ENCODE measurements at places on chromosomes 4 and X. TPM values are rescaled to one million over a fixed set of nuclear protein-coding genes. Genes with fewer than 3 reads are reported as not detected.
A peak's percentile ranks its signal among the peaks of the same experiment; 100 is the strongest.

The SPATA4 gene
- not detected for total RNA-seq

The CCDC110 gene
- total RNA-seq, result 0.19 TPM

The LNX1 gene
- 20.7 TPM for total RNA-seq

The SPANXB1 gene
- total RNA-seq, result not detected

The RAB9A gene
- 41.7 TPM for total RNA-seq

The TAPT1 gene
- 44.2 TPM for total RNA-seq

The SLC16A2 gene
- total RNA-seq, result 13.9 TPM

The NAA11 gene
- not detected for total RNA-seq

The RTL5 gene
- 7.5 TPM for total RNA-seq

The UCHL1 gene
- total RNA-seq, result 191 TPM

The ASB5 gene
- total RNA-seq, result not detected

The BCOR gene
- 20.5 TPM for total RNA-seq

The CMC4 gene
- total RNA-seq, result 6.8 TPM

The ANXA3 gene
- total RNA-seq, result 49.8 TPM

DNA sequence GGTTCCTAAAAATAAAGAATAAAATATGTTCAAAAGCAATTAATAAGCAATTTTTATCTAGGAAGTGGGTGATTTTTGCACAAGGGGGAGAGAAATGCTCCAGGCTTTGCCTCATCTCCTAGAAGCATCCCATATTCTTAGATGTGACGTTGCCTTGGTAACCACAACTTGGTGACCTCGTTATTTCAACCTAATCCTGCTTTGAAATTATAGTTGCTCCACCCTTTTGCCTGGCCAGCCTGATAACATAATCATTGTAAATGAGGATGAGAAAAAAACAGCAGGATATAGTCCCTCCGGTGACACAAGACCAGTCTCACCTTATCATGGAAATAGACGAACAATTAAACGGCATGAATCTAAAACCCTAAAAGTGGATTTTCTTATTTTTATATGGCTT lies 194.4 kb downstream of the QDPR start:
- no peak for DNase-seq

DNA sequence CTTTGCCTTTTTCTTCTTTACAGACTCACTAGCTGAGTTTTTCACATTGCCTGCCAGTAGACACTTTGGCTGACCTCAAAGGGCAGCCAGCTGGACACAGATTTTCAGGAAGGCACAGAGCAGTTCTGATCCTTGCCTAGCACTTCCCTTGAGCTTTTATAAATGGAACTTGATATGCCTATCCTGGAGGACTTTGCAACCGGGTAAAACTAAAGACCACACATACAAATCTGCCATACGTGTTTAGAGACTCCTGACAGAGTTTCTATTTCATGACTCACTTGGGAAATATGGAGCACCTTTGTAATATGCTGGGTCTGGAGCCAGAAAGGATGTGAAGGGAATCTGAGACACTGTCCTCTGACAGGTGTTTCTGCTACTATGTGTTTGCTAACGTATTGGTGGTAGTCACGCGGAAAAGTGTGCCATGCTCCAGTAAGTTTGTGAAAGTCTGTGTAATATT lies 56.7 kb upstream of the RASSF6 start:
- no peak for DNase-seq

- DNase-seq, result no peak
Observed at GRCh38 chrX:118066867-118067515, 49.6 kb downstream of the KLHL13 start.

DNA sequence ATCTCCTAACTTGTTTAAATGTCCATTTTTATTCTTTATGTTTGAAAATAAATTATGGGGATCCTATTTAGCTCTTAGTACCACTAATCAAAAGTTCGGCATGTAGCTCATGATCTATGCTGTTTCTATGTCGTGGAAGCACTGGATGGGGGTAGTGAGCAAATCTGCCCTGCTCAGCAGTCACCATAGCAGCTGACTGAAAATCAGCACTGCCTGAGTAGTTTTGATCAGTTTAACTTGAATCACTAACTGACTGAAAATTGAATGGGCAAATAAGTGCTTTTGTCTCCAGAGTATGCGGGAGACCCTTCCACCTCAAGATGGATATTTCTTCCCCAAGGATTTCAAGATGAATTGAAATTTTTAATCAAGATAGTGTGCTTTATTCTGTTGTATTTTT lies 27.6 kb downstream of the NUDT6 start:
- no peak for DNase-seq

GRCh38 chr4:162392946-162393345 lies 229.1 kb upstream of the FSTL5 start:
- DNase-seq, result no peak

GRCh38 chr4:2338754-2339457 lies 77.0 kb upstream of the MXD4 start:
- DNase-seq, result peak; percentile 85

DNA sequence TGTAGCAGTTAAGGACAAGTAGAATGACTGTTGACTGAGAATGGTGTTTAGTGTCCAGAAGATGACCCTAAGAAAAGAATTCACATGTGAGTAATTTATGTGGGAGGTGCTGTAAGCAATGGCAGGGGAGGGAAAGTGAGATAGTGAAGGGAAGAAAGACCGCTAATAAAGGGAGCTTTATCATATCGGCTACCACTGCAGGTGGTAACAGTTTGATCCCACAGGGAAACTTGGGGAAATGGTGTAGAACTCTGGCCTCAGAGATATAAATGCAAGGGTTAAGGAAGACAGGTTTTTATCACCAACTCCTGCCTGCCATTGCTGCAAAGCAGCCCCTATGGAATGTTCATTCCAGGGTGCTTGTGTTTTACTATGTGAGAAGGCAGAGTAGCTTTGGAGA lies 489.6 kb downstream of the STPG2 start:
- no peak for DNase-seq

GRCh38 chr4:119139822-119140252 lies 4.2 kb downstream of the MYOZ2 start:
- DNase-seq, result no peak

GRCh38 chr4:40878548-40879055 lies 128.8 kb downstream of the NSUN7 start:
- DNase-seq, result no peak

GRCh38 chr4:176791591-176792325 lies 964 bp downstream of the VEGFC start:
- DNase-seq, result no peak

- no peak for DNase-seq
Observed at GRCh38 chr4:123598331-123598730, 201.7 kb downstream of the SPRY1 start.

DNA sequence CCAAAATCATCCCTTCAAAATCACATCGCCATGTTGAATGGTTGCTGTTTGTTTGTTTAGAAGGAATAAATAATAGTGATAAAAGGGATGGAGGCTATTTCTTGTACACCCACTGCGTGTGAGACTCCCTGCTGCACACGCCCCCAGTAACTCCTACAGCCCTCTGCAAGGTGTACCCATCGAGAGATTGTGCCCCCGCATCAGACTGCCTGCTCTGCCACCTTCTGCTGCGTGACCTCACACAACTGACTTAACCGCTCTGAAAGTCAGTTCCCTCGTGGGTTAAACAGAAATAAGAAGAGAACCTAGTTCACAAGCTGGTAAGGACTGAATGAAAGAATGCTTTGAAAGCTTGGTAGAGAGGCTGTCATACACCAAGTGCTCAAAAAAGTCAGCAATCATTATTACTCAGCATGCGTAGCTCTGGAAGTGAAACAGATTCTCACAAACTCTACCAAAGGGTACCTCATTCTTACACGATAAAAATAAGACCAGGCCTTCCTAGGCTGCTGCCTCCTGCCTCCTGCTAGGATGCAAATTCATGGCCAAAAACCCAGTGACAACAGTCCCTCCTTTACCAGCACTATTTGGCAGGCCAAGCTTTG lies 147.1 kb downstream of the CPEB2 start:
- DNase-seq, result no peak

- no peak for DNase-seq
Observed at GRCh38 chr4:165844161-165844560, 28.9 kb upstream of the TLL1 start.

- no peak for DNase-seq
Observed at GRCh38 chr4:30802622-30803323, 82.6 kb downstream of the PCDH7 start.

GRCh38 chr4:180766944-180767729 lies 1476.1 kb upstream of the TENM3 start:
- DNase-seq, result no peak

DNA sequence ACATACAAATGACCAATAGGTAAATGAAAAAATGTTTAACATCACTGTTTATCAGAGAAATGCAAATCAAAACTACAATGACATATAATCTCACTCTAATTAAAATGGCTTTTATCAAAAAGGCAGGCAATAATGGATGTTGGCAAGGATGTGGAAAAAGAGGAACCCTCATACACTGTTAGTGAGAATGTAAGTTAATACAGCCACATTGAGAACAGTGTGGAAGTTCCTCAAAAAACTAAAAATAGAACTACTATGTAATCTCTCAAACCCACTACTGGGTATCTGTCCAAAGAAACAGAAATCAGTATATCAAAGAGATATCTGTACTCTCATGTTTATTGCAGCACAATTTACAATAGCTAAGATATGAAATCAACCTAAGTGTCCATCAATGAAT lies 165.9 kb upstream of the HHIP start:
- DNase-seq, result no peak

GRCh38 chr4:102343964-102344519 lies 1.2 kb downstream of the SLC39A8 start:
- no peak for DNase-seq

DNA sequence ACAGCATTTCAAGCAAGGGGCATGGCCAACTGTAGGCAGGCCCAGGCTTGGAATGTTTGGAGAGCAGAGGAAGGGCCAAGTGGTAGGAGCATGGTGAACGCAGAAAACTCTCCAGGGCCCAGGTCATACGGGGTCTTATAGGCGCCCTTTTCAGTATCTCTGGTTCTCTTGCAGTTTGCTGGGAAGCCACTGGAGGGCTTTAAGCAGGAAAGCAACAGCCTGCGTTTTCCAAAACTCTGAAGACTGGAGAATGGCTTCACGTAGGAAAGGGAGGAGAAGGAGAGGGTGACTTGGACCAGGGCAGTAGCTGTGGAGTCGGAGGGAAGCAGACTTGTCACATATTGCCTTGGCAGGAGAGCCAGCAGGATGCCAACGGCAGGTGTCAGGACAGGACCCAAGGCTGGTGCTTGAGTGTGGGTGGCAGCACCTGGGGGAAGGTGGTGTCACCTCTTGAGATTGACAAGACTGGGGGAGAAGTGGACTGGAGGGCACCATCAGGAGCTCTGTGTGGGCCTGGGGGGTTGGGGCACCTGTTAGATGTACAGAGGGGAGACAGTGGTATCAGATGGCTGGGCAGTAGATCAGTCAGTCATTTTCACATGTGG lies 21.9 kb downstream of the TKTL1 start:
- DNase-seq, result no peak

DNA sequence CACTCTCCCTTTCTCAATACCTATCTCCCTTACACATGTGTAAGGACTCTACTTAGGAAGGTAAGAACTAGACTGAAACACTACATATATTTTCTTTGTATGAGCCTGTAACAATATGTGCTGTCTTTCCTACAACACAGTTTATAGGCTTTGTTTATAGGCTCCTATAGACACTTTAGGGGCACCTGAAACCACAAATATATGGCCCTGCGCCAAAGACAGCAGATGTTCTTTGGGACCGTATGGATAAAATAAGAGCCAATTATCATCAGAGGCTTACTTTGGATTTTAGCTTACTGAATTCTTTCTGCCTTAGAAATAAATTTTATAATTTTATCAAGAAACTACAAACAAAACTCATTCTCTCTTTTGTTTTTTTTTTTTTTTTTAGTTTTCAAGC lies 16.6 kb upstream of the CXCL3 start:
- DNase-seq, result no peak

GRCh38 chrX:119762718-119763117 lies 4.3 kb downstream of the SOWAHD start:
- no peak for DNase-seq

DNA sequence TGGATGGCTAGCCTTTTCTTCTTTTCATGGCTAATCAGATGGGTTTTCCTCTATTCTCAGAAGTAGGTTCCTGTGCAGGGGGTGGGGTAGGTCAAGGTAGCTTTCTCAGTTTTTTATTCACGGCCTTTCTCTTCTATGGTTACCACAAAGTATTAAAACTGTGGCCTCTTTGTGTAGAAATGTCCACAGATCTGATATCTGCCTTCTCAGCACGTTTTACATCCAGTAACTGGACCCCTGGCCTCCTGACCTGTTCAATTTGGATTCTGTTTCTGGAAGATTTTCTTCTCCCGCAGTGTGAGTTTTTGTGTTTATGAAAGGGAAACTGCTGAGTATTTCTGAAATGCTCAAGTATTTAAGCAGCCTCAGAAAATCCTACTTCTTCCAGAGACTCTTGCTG lies 688.5 kb downstream of the RAPGEF2 start:
- no peak for DNase-seq

- no peak for DNase-seq
Observed at GRCh38 chr4:53656421-53656981, 65.2 kb upstream of the LNX1 start.

DNA sequence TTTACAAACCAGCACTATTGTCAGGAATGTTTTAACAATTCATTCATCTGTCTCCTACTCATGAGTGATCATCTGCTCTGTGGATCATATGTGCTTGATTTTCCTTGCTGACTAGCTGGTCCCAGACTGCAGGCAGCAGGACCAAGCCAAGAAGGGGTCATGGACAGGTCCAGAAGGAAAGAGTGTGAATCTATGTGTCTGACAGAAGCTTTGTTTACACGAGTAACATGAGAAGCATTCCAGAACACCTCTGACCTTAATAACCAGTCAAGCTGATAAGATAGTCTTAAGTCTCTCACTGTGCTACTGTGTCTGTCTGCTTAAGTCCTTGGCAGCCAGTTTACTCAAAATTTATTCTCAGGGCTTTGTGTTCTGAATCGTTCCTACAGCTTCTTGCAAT lies 39.0 kb downstream of the GUCY1A1 start:
- DNase-seq, result no peak

GRCh38 chrX:30313322-30313721 lies 4.1 kb upstream of the NR0B1 start:
- no peak for DNase-seq

DNA sequence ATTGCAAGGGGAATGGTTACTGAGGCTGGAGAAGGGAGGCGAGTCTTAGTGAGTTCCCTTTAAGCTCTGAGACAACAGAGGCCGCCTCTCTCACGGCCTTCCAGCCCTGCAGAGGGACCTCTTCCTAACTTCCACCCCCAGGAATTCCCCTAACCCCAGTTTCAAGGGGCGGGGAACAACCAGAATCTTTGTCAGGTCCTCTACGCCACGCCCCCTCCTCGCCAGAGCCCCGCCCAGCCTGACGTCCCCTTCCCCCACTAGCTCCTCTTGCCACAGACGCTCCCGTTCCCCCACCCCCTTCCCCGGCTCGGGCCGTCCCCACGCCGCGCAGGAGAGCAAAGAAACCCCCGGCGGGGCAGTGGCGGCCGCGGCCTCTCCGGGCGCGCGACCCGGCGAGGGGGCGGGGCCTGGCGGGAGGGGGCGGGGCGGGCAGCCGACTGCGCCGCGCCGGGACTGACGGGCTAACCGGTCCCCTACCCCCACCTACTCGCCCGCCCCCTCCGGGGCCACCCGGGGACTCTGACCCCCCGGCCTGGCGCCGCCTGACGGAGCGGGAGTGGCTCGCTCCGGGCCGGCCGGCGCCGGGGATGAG lies 12.3 kb upstream of the TMEM156 start:
- peak; percentile 96 for DNase-seq

GRCh38 chr4:153729895-153730294 lies 29.9 kb downstream of the RNF175 start:
- no peak for DNase-seq

- no peak for DNase-seq
Observed at GRCh38 chrX:74132280-74132679, 171.7 kb upstream of the ZCCHC13 start.
